ENCODE measurements at places on chromosomes 6 and 20.

DNA sequence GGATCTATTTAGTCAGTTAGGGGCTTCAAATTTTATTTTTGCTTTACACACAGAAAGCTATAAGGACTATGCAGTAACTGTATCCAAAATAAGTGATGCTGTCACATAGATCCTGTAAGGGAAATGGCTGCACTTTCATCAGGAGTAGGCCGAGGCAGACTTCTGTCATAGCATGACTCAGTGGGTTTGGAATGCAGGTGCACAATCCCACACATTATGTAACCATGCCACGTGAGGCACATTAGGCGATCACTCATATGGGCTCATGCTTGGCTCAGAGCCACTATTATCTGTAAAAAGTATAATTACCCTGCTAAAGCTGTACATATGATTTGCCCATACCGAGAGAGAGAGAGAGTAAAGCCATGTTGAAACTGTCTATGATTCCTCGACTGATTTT lies 1189.4 kb upstream of the EYS start:
- H3K36me3 ChIP-seq, result no peaks in the 10 kb centered on the region
- H3K27me3 ChIP-seq, result no peaks in the 10 kb centered on the region

DNA sequence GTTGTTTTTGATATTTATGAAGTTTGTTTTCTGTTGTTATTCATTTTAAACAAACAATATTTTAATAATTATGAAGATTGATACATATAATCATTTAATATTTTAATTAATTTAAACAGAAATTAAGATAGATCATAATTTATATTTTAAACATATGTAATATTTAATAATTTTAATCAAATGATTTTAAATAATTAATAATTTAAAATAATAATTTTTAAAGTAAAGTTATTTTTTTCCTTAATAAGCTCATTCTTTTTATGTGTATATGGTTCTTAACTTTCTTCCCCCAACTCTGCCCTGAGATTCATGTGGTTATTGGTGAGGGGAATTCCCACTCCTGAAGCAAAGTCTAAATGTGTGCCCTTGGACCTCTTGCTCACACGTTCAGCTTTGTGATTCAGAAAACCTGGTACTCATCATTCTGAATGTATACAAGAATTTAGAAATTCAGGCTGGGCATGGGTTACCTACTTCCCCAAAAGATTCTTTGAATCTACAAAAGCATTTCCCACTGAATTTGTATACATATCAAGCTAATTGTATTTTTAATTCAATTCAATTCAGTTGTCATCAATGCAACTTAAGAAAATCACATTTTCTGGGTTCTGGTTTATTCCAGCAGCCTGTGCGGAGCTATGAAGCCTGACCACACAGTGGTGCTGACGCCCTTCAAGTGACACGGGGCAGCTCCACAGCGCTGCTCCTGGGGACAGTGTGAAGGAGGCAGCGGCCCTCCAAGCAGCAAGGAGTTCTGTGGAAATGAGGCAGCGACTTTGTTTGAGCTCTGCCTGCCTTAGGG lies 168.9 kb upstream of the UST start:
- no peak overlapping the region for H3K27ac ChIP-seq
- DNase-seq, result peak; percentile 84
- no peak overlapping the region for H3K4me3 ChIP-seq
- H3K27me3 ChIP-seq, result no peaks in the 10 kb centered on the region

DNA sequence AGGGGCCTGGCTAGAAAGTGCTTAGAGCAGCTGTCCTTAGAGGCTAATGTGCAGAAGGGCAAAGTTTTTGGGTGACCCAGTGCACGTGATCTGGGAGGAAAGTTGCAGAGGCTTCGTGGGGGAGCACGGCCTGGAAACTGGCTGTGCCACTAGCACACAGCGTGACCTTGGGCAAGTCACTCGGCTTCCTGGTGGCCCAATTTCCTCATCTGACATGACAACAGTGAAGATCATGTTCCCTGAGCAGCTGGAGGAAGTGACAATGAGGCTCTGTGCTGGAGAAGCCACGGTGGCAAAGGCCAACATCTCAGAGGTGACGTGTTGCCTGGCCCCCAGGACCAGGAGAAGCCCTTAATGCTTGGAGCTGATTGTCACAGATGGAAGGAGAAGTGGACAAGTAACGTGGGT lies 99.5 kb downstream of the FOXC1 start:
- no peaks in the 10 kb centered on the region for H3K27me3 ChIP-seq
- no peaks in the 10 kb centered on the region for H3K36me3 ChIP-seq
- no peak overlapping the region for H3K27ac ChIP-seq
- no peak for DNase-seq
- H3K4me3 ChIP-seq, result no peak overlapping the region

DNA sequence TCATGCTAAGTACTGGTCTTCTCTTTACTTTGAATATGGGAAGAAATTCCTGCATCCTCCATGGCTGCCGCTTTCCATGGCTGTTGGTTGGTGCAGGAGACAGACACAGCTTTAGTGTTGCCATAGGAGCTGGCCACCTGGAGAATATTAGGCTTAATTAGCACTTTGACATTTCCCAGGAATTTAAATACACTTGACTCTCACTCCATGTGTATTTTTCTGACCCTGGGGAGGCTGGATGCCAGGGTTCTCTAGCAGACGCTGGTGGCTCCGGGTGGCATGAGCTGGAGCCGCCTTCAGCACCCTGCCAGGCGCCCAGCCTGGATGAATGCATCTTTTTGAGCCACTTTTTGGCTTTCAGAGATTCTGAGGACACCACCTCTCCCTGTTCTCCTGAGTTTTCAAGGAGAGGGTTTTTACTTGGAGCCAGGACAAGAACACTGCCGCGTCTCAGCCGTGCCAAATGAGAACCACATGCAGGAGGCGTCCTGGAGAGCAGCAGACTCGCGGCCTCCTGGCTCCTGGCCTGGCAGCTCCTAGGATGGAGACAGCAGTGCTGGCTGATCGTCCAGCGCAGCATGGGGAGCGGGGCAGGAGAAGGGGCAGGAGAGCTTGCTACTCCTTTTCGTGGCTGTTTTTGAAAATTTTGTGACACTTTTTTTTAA lies 258.8 kb downstream of the SMOC2 start:
- no peaks in the 10 kb centered on the region for H3K27me3 ChIP-seq
- H3K27ac ChIP-seq, result no peak overlapping the region
- DNase-seq, result no peak
- H3K4me3 ChIP-seq, result no peak overlapping the region

- no peak overlapping the region for H3K27ac ChIP-seq
- H3K4me1 ChIP-seq, result no peaks in the 10 kb centered on the region
- H3K27me3 ChIP-seq, result no peaks in the 10 kb centered on the region
- no peak for DNase-seq
- H3K36me3 ChIP-seq, result no peaks in the 10 kb centered on the region
- H3K4me3 ChIP-seq, result peak overlapping the region; percentile 56
Observed at GRCh38 chr6:25882051-25882496, 8.0 kb upstream of the SLC17A3 start.

DNA sequence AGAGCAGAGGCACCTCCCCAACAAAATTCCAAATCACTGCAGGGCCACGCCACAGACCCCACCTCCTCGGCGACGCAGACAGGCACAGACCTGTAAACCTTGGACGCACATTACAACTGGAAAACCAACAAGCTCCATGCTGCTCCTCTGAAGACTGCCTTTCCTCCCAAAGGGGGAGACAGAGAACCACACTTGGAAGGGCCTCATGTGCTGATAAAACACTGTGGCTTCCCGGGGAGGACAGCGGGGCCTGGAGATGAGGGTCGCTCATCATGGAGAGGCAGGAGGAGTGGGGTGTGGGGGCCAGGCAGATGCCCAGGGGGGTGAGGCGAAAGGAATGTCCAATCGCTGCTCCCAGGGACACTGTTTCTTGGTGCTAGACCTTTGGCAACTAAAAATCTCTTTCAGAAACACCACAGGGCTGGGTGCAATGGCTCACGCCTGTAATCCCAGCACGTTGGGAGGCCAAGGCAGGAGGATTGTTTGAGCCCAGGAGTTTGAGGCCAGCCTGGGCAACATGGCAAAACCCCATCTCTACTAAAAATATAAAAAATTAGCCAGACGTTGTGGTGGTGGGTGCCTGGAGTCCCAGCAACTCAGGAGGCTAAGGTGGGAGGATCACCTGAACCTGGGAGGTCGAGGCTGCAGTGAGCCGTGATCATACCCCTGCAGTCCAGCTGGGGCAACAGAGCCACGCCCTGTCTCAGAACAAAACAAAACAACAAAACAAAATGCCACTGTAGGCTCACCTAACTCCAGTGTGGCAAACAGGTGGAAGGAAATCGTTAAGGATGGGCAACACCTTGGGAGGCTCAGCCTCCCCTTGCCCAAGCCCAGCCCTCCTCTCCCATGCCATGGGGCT lies 53.8 kb downstream of the ABHD12 start:
- no peak overlapping the region for H3K27ac ChIP-seq
- H3K36me3 ChIP-seq, result no peaks in the 10 kb centered on the region
- H3K27me3 ChIP-seq, result no peaks in the 10 kb centered on the region
- no peak for DNase-seq

DNA sequence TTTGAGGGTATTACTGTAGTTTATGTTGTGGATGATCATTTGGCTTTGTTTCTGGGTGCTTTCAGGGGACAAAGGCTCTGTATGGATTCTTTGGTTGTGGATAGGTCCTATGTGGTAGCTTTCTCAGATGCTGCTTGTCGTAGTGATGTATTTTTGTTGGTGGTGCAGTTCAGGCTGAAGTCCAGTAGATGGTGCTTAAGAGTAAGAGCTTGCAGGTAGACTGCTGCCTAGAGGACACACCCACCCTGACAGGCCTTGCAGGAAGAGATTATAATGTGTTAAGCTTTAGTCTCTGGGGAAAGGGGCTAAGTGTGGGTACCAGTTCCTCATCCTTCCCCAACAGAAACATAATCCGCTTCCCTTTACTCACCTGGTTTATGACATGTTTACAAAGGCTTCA lies 62.6 kb upstream of the ADGRB3 start:
- no peak overlapping the region for H3K27ac ChIP-seq
- H3K4me3 ChIP-seq, result no peak overlapping the region
- H3K27me3 ChIP-seq, result no peaks in the 10 kb centered on the region
- no peaks in the 10 kb centered on the region for H3K4me1 ChIP-seq
- H3K36me3 ChIP-seq, result no peaks in the 10 kb centered on the region

DNA sequence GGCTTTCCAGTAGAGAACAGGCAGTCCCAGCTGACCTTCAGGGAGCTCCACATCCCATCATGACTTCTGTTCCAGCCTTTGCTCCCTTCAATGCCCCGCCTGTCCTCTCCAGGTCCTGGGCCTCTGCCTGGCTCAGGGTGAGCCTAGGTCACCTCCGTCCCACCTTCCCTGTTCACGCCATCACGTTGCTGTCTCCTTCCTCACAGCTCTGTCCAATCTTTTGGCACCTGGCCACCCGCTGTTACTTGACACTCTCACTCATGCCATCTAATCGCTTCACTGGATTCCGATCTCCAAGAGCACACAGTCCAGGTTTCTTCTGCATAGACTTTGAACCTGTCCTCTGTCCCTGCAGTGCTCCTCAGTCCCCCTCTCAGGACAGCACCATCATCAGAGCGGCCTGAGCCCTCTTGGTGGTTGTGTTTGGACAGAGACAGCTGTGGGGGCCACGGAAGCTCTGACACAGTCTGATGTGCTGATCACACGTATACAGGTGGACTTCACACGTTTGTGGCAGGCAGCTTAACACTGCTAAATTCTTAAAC lies 34.7 kb upstream of the TIAM2 start:
- peak; percentile 40 for DNase-seq
- peaks cover 16% of the 10 kb centered on the region for H3K36me3 ChIP-seq
- H3K27me3 ChIP-seq, result no peaks in the 10 kb centered on the region
- H3K4me3 ChIP-seq, result no peak overlapping the region

GRCh38 chr6:167493976-167494697 lies 169.3 kb downstream of the TTLL2 start:
- peak; percentile 62 for DNase-seq
- H3K4me3 ChIP-seq, result no peak overlapping the region
- no peaks in the 10 kb centered on the region for H3K36me3 ChIP-seq

- H3K4me3 ChIP-seq, result no peak overlapping the region
- H3K4me1 ChIP-seq, result no peaks in the 10 kb centered on the region
- no peak overlapping the region for H3K27ac ChIP-seq
- H3K36me3 ChIP-seq, result no peaks in the 10 kb centered on the region
- no peaks in the 10 kb centered on the region for H3K27me3 ChIP-seq
- DNase-seq, result no peak
Observed at GRCh38 chr6:19369785-19370184, 467.4 kb upstream of the ID4 start.

- no peaks in the 10 kb centered on the region for H3K27me3 ChIP-seq
- H3K27ac ChIP-seq, result no peak overlapping the region
- H3K4me1 ChIP-seq, result no peaks in the 10 kb centered on the region
Observed at GRCh38 chr20:63202021-63202420, 13.9 kb downstream of the YTHDF1 start.

- no peak for DNase-seq
- no peak overlapping the region for H3K4me3 ChIP-seq
- no peaks in the 10 kb centered on the region for H3K4me1 ChIP-seq
- no peaks in the 10 kb centered on the region for H3K36me3 ChIP-seq
- no peak overlapping the region for H3K27ac ChIP-seq
Observed at GRCh38 chr20:39676241-39676640, 714.1 kb downstream of the DHX35 start.

GRCh38 chr6:138030872-138031271 lies 76.3 kb downstream of the PERP start:
- no peaks in the 10 kb centered on the region for H3K36me3 ChIP-seq
- DNase-seq, result no peak
- H3K27ac ChIP-seq, result no peak overlapping the region
- no peaks in the 10 kb centered on the region for H3K27me3 ChIP-seq

DNA sequence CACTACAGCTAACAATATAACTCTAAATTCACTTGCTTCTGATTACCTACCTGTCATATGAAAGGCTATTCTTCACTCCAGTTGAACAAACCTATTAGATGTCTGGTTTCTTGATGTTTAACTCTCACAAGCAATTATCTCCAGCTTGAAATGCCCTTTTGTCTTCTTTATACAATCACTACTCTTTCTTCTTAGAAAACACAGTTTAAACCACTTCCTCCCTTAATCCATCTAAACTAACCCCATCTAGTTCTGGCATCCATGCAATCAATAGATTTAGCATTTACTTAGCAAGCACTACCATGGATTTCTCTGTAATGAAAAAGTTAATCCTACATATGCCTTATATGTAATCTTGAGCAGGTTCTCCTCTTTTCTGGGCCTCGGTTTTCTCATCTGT lies 127.3 kb downstream of the ATXN1 start:
- no peak for DNase-seq
- no peak overlapping the region for H3K4me3 ChIP-seq
- H3K36me3 ChIP-seq, result no peaks in the 10 kb centered on the region

DNA sequence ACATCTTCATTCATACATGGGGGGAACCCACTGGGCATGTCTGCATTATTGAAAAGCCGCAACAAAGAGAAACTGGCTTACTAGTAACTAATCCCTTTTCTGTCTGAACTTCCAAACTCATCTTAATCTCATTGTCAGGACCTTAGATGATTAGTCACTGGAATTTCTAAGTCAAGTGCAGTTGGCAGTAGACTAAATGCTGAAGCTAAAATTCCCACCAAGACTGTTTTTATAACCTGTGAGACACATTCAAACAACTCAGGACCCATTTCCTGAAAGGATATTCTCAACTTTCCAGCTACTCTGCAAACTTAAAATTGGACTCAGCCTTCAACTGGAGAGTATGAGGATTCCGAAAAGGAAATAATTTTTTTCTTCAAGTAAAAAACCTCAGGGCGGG lies 94.8 kb upstream of the SCAF8 start:
- DNase-seq, result no peak
- H3K36me3 ChIP-seq, result no peaks in the 10 kb centered on the region
- H3K4me1 ChIP-seq, result no peaks in the 10 kb centered on the region
- H3K27ac ChIP-seq, result no peak overlapping the region

- no peaks in the 10 kb centered on the region for H3K4me1 ChIP-seq
- DNase-seq, result no peak
- no peak overlapping the region for H3K27ac ChIP-seq
Observed at GRCh38 chr6:164870164-164870563, 439.2 kb downstream of the C6orf118 start.
